Dermis microvascular lymphatic vessel endothelial cell (primary cell): ENCODE measurements at places on chromosomes 7 and 10. TPM values are rescaled to one million over a fixed set of nuclear protein-coding genes. Genes with fewer than 3 reads are reported as not detected.

Gene NEUROD6
- total RNA-seq: not detected in 2 replicates

Gene CFAP58
- total RNA-seq: 0.64 and 0.89 TPM in 2 replicates

Gene UBTD1
- 45.1 and 62.6 TPM in 2 replicates for total RNA-seq

Gene MAGI2
- 0.26 and 0.89 TPM in 2 replicates for total RNA-seq

Gene GRID2IP
- total RNA-seq: 0.13 TPM in 1 of 2 replicates, not detected in the other

Gene GPRIN2
- not detected in 2 replicates for total RNA-seq

Gene KIAA1217
- total RNA-seq: 9.1 and 11.1 TPM in 2 replicates

Gene TRIM73
- total RNA-seq: 0.90 and 1.0 TPM in 2 replicates
